ENCODE measurements at places on chromosomes 3 and 15. TPM values are rescaled to one million over a fixed set of nuclear protein-coding genes. Genes with fewer than 3 reads are reported as not detected.

GRCh38 chr15:68379759-68380290 is 52.1 kb downstream of the ITGA11 start:
- DNase-seq, result no peak

- DNase-seq, result no peak
These were observed 23.8 kb downstream of the FEM1B start for GRCh38 chr15:68301301-68301700.

DNA sequence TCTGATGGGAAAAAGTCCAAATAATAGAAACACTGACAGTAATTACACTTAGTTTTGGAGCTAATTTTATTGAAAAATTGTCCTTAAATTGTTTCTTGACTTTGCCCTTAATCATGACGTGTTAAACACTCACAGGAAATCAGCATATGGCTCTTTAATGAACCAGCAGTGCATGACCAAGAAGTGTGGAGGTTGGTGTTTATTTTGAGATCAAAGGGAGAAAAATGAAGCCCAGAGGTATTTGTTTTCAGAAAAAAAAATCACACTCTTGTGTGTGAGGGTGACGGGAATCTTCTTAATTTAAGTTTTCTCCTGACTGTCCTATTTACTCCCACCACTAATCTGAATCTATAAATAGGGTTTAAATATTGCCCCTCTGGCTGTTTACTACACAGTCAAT is 28.8 kb upstream of the SYNM start:
- no peak for DNase-seq

- DNase-seq, result peak; percentile 92
These were observed 42.8 kb downstream of the NR2C2 start for GRCh38 chr3:14989943-14990779.

GRCh38 chr3:33046521-33046920 is 50.4 kb downstream of the GLB1 start:
- DNase-seq, result no peak

DNA sequence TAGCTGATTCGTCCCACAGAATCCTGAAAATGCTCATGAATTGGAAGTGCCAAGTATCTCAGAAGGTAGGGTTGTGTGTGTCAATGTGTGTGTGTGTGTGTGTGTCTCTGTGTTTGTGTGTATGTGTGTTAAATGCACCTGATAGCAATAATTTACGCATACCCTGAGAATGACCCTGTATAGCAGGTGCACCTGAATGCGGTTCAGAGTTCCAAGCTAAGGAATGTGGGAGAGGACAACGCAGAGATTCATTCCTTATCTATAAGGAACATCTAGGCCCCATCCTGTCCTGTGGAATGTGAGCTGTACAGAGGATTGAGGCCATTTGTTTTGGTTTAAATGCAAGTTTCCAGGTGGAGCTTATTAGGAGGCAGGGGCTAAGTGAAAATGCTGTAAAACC is 49.1 kb upstream of the NEDD4 start:
- no peak for DNase-seq

- peak; percentile 72 for DNase-seq
These were observed 107.1 kb downstream of the TMCO5A start for GRCh38 chr15:38041576-38041975.

The GCSAM gene
- total RNA-seq, result not detected

The BHLHE40 gene
- total RNA-seq, result 21.0 TPM

The ZNF654 gene
- 14.8 TPM for total RNA-seq

The SPATA12 gene
- total RNA-seq, result 0.32 TPM

The VPS39 gene
- total RNA-seq, result 31.1 TPM

The CASR gene
- total RNA-seq, result not detected
